D341Med (cell line): ENCODE measurements at places on chromosomes 16 and 17.

DNA sequence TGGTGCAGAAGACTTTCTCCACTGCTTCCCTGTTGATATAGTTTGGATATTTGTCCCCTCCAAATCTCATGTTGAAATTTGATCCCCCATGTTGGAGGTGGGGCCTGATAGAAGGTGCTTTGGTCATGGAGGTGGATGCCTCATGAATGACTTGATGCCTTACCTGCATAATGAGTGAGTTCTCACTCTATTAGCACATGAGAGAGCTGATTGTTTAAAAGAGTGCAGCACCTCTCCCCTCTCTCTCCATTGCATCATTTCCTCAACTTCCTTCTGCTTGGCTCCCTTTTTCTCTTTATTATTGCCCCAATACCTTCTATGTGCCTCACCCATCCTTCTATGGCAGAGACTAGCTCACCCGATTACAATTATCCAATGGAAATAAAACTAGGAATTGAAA, 90.8 kb upstream of the COX10 start:
- DNase-seq, result no peak

GRCh38 chr17:72333570-72333969, 212.8 kb downstream of the SOX9 start:
- no peak for DNase-seq

DNA sequence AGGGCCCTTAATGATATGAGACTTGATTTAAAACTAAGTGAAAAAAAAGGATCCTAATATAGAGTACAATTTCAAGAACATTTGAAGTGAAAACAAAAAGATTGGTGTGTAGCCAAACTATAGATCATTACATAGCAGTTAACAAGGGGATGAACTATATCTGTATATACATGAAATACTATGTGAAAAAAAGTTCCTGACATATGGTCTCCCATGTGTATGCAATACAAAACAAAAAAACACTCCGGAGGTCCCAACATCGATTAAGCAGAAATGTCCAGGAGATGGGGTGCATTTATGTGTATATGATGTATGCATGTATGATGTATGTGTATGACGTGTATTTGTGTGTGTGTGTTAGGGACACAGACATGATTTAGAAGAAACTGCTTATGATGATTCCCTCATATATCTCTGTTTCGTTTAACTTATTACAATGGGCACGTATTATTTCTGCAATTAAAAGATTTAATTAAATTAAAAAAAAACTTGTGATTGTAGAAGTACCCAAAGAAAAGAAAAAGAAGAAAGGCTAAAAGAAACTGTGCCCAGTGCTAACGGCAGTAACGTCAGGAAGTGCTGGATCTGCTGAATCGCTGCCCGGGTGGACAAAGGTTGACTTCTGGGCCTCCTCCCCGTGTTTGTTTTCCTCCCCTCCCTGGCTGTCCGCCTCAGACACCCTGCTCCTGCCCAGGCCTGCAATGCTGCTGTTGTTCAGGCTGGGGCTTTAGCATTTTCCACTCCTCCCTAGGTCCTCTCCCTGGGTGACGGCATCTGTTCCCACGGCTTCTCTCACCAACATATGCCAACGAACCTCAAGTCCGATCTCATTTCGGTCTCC, 36.9 kb downstream of the TBX4 start:
- DNase-seq, result no peak

- peak; percentile 13 for DNase-seq
These were observed 372.5 kb upstream of the CDH8 start for GRCh38 chr16:62408760-62409159.

DNA sequence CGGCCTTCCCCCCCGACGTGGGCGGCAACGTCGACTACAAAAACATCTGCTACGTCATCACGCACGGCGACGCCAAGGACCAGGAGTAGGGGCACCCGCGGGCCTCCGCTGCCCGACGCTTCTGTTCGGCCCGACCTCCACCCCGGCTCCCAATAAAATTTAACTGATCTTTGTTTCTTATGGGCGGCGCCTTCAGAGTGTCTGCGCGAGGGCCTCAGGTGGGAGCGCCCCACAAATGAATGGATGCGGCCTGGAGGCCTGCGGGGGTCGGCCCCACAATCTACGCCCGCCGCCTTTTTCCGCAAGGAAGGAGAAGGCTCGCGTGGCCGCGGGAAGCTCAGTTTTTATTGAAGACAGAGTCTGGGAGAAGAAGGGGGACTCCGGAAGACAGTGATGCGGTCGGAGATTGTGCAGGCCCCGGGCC, 3.2 kb downstream of the MYL11 start:
- DNase-seq, result peak; percentile 82
